ENCODE measurements at places on chromosomes 7 and 10.

GRCh38 chr10:61990761-61991135 lies 89.2 kb downstream of the ARID5B start:
- peak; percentile 58 for DNase-seq

GRCh38 chr7:94305836-94306235 lies 88.9 kb upstream of the COL1A2 start:
- no peak for DNase-seq

DNA sequence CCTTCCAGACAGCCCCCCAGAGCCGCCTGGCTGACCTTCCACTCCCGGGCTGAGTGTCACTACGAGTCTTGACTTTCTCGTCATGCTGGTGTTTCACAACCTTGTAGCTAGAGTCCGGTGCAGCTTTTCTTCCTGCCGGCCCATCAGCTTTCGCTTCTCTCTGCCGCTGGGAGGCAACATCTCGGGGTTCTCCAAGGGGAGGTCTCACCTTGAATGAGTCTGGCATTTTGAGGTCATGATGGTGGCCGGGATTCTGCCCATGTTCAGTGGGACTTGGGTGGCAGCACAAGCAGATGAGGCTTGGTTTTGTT lies 285.2 kb downstream of the CAMK1D start:
- DNase-seq: no peak

- peak; percentile 72 for DNase-seq
These were observed 99.9 kb upstream of the AKR1E2 start for GRCh38 chr10:4725917-4726606.

DNA sequence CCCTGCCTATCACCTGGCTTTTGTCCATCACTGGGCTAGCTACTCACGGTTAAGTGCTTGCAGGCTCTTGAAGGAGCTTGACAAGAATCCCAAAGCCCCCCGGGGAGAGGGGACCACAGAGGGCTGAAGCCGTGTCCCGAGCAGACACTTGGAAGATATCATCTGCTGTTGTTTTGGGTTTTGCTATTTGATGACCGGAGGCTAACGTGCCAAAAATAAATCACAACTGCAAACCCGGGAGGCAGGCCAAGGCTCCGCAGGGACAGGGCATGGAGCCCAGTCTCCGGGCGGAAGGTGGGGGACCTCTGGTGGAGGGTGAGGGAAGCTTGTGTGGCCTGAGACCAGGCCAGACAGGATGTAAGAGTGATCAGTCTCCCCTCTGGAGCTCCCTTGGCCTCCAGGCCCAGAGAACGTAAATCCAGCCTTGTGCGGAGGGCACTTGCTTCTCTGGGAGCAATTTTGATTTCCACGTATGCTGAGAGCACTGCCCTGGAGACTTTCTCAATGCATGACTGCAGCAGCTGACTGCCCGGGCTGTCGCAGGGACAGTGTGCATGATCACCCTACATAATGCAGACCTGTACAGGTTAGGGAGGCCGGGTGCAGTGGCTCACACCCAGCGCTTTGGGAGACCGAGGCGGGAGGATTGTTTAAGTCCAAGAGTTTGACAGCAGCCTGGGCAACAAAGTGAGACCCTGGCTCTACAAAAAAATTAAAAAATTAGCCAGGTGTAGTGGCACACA lies at the start of gene PHKG1:
PHKG1 (minus strand) TSS at position 164 of the 743 bp plus-strand sequence. CDS start 4,011 bp downstream, outside the sequence.
- peak; percentile 91 for DNase-seq

GRCh38 chr10:91391920-91392319 lies 18.2 kb upstream of the HECTD2 start:
- no peak for DNase-seq

DNA sequence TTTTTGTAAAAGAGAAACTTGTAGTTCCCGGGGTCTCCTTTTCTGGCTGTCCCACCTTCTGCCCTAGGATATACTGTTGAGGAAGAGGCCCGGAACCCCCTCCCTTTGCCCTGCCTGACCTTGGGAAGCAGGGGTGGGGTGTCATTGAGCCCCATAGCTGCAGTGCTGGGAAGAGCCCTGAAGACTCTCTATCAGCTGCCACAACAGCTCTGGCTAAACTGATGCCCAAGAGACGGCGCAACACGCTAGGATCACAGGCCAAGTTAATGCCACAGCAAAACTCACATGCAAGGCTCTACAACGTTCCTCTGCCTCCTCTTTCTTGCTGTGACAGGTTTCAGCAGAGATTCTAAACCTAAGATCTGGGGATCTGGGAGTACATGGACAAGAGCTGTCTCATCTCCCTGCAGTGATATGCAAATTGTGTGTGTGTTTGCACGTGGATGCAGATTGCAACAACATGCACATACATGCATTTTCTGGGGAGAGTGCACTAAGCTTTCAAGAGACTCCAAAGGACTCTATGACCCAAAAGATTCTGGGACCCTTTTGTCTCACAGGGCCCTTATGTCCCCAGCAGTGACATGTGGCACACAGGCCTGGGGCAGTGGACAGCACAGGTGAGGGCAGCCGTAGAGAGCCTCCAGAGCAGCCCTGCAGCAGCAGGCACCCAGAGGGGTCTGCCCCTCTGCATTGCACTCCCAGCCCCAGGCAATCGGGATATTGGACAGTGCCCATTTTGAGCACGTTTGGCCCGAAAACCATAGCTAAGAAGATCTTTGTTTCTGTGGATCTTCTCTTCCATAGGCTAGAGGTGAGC lies 2.5 kb downstream of the RASSF4 start:
- no peak for DNase-seq

GRCh38 chr7:153446490-153446889 lies 605.7 kb upstream of the DPP6 start:
- DNase-seq: no peak

GRCh38 chr7:72309476-72309875 lies 102.7 kb downstream of the CALN1 start:
- DNase-seq: no peak

GRCh38 chr10:69449841-69450240 lies 1.4 kb upstream of the TSPAN15 start:
- peak; percentile 66 for DNase-seq

DNA sequence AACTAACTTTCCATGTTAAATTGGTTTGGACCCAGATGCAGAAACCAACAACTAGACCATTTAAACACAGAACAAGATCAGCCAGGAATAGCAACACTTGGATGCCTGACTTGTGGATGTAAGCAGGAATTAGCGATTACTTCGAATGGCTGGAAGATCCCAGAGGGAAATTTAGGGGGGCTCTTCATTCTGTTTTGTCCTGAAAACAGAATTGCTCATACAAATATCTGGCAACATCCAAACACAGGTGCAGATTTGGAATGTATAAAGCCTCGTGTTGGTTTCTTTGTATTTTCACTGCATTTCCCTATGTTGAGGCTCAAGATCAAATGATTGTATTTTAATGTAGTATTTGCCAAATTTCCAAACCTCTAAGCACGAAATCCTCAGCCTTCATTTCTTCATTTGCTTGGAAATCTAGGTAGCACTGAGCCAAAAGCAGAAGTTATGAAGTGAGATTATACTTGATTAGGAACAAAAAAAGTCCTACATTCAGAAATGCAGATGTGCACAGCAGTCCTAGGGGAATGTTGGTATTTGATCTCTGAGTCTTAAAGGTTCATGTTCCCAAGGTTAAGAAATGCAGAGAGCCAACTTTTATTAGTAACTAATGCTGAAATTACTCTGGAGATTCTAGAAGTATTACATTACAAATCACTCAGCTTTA lies 248.7 kb upstream of the TCF7L2 start:
- no peak for DNase-seq

DNA sequence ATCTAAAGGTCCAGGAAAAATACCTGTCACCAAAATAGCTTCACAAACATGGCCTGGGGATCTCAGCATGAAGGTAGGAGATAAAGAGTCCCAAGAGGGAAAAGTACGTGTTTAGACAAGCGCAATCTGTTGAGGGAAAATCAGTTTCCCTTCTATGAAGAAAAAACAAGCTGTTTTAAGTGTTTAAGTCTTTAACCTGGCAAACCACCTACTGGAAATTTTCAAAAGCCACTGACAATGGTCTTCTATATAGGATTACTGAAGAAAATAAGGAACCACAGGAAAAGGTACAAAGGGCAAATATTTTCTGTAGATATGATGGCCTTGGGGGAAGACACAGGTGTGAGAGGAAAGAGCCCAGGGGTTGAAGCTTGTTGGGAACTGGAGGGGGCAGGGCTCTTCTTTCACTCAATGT lies 21.2 kb downstream of the ALDH18A1 start:
- no peak for DNase-seq

DNA sequence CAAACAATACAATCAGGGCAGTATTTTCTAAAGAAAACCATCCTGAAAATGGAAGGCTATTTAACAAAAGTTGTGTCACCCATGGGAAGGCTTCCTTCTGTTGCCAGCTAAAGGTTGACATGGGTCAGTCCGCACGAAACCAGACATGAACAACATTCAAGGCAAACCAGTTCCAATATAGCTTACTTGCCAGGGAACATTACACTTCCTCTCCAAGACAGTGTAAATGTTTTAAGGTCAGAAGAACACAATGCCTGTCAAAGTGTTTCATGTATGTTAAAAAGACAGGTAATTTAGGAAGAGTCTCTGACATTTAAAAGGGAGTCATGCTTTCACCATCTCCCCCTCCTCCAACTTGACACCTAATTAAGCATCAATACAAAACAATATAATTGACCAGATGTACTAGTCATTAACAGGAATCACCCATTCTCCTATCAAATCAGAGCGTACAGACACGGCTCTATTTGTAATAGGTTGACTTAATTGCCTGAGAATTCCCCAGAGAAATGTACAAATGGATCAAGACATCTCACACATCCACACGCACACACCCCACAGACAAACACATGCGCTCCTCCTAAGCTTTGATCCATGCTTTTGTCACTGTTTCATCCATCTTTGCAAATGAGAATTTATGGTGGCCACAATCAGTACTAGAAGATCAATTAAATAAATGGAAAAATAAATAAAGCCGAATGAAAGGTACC lies 69.5 kb downstream of the CACNA2D1 start:
- no peak for DNase-seq

- DNase-seq: no peak
These were observed 172.4 kb downstream of the CDCA7L start for GRCh38 chr7:21773326-21773725.

GRCh38 chr10:16777473-16778370 lies 39.5 kb downstream of the RSU1 start:
- peak; percentile 46 for DNase-seq

DNA sequence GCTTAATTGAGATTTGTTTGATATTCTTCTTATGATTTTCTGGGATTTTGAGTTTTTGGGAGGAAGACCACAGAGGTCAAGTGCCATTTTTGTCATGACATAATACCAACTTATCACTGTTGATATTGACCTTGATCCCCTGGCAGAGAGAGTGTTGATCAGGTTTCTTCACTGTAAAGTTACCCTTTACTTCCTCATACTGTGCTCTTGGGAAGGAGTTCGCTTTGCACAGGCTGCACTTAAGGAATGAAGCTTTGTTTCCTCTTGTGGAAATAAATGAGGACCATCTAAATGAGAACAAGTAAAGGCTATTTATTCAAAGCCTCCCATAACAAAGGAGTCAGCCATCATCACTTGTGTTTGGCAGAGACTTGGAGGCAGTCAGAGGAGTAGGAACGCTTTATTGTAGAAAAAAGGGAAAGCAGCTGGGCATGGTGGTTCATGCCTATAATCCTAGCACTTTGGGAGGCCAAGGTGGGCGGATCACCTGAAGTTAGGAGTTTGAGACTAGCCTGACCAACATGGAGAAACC lies 16.1 kb downstream of the ST7 start:
- DNase-seq: no peak

DNA sequence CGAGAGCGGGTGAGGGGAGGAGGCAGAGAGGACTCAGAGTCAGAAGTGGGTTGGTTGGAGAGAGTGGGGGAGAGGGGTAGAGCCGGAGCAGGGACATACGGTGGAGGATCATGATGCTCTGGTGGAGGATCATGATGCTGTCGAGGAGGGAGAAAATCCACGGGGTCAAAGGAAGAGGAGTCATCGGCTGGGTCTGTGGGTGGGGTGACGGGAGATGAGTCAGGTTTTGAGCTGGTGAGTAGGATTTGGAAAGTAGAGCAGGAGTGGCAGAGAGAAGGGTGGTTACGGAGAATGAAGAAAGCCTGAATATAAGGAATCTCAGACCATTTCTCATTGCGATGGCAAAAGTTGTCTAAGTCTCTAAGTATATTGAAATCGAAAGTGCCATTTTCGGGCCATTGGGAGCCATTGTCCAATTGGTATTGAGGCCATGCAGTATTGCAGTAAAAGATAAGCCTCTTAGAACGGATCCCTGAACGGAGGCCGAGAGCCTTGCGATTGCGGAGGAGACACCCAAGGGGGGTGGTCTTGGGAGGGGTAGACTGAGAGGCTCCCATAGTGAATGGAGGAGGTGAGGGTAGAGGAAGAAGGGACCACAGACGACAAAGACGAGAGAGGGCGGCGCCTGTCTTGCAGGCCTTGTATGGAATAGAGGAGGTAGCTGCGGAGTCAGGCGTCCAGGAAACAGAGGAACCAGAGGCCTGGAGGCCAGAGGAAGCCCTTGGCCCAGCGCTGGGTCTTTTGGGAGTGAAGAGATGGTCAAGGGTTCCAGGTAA lies 23.8 kb downstream of the SCIN start:
- no peak for DNase-seq

DNA sequence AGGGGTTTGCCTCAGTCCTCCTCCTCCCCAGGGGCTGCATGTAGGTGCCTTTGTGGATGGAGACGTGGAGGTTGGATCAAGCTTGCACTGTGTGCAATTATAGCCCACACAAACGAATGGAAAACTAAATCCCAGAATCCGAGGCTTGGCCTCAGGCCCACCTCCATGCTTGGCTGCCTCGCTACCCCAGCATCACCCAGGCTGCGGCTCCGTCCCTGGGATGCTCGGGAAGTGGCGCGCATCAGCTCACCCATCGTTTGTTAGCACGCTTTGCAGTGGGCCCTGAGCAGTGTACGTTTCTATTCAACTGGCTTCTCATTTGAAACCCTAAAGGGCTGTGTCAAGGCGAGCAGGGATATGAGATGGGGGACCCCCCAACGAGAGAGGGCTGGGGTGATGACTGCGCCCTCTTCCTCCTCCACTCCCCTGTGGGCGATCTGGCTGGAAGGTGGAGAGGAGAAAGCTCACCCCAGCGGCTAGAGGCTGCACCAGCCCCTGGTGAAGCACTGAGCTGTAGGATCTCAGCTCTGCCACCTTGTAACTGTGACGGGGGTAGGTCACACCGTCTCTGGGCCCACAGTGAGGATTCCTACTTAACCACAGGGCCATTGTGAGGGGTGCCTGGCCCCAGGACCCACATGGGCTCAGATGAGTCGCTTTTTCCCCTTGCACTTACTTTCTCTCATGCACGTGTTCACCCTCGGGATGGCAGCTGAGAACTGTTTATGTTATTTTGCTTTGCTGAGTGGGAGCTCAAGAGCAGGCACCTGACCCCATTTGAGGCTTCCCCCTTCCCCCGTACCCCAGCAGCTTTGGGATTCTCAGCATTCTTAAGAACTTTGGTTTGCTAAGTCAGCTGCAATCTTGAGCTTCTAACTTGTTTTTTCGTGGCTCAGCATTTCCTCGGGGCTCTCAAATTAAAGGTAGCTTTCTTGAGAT lies 12.7 kb upstream of the BTBD16 start:
- peak; percentile 49 for DNase-seq

- no peak for DNase-seq
These were observed 1.4 kb downstream of the LANCL2 start for GRCh38 chr7:55366461-55367070.

- peak; percentile 20 for DNase-seq
These were observed 72.8 kb upstream of the ZNF722 start for GRCh38 chr7:63925626-63926460.

- no peak for DNase-seq
These were observed 11.4 kb downstream of the PTPRN2 start for GRCh38 chr7:158576050-158576762.

GRCh38 chr10:6204063-6204340 lies 1.3 kb downstream of the PFKFB3 start:
- no peak for DNase-seq
